Endothelial cell (in vitro differentiated cells): ENCODE measurements at places on chromosomes 7 and 10.

GRCh38 chr10:79402951-79403350 lies 42.5 kb downstream of the ZCCHC24 start:
- DNase-seq: no peak

DNA sequence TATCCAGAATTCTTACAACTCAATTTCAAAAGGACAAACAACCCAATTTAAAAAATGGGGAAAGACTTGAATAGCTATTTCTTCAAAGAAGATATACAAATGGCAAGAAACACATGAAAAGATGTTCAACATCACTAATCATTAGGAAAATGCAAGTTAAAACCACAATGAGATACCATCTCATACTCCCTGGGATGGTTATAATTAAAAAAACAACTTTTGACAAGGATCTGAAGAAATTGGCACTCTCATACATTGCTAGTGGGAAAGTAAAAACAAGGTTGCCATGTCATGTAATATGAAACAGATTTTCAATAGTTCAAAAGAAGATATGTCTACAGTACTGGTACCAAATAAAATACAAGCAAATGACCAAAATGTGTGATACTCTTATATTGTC lies 9.0 kb downstream of the OAT start:
- no peak for DNase-seq

GRCh38 chr10:95282107-95282506 lies 8.7 kb downstream of the PDLIM1 start:
- DNase-seq: no peak

GRCh38 chr10:88995156-88995876 lies 4.7 kb downstream of the FAS start:
- DNase-seq: no peak

GRCh38 chr10:70954381-70955176 lies 66.2 kb upstream of the PCBD1 start:
- DNase-seq: no peak

GRCh38 chr7:3747467-3747866 lies 446.4 kb downstream of the SDK1 start:
- DNase-seq: no peak

GRCh38 chr7:69953136-69954067 lies 355.1 kb downstream of the AUTS2 start:
- DNase-seq: no peak

DNA sequence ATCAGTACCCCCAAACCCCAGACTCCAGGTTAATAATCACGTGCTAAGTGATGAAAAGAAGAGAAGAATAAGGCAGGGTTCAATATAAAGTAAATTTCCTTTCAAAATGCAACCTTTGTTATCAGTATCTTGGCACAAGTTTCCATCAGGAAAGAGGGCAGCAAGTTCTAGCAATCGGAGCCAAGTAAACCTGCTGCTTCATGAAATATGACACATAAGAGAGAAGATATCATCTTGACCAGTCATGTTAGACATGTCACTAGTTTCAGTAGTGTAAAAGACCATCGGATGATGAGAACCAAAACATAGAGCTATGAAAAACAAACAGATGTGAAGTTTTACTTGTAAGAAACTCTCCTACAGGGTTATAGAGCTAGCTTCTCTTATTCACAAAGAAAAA lies 44.0 kb downstream of the AASS start:
- no peak for DNase-seq

DNA sequence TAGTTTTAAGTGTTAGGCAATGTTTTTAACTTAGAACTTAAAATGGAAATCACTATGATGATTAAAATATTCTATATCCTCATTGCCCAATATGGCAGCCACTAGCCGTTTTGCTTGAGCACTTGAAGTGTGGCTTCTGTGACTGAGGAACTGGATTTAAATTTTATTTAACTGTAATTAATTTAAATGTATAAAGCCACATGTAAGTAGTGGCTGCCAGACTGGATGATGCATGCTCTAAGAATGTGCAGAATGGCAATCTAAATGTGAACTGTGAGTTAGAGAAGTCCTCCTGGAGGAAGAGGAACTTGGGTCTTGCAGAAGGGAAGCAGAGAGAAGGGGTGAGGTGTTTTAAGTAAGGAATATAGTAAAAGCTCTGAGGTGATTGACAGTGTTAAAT lies 451.4 kb downstream of the SUGCT start:
- no peak for DNase-seq

DNA sequence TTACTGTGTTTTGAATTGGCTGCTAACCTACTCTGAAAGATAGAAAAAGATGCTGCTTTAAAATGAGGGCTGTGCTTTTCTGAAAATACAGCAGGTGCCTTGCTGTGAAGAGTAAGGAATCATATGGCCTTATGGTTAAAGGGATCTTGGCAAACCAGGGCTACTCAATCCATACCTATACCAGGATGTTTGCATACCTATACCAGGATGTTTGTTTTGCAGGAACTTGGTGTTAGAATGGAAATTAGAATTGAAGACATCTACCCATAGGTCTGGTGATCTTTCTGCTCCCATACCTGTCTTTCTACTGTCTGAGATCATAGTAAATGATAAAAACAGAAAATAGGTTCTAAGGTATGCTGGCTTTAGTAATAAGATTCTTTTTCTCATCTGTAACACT lies 200.2 kb upstream of the C7orf33 start:
- no peak for DNase-seq

DNA sequence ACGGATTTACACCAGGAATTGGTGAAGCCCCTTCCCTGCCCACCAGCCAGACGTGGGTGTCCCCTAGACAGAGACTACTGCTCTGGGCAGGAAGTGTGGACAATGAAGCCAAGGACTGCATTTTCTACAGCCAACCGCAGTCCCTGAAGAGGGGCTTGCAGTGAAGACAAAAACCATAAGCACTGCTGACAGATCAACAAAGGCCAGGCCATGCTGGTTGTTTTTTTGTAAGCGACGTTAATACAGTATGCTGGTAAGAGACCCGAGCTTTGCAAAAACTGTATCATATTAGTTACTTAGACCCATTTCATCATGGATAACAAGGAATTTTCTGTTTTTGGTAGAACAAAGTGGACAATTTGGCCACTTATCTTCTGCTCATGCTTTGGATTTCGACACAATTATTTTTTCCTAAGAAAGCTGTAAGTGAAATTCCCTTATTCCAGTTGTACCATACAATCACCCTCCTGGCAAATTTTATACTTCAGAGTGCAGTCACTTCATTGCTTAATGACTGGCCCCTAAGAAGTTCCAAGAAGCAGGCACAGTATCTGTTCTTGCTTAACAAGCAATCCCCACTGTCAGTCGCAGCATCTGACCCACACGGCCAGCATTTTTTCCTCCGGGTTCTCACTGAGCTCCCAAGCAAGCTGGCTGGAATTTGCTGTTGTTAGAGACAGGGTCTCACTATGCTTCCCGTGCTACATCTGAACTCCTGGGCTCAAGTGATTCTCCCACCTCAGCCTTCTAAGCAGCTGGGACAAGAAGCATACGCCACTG lies 163.5 kb downstream of the PARD3 start:
- no peak for DNase-seq

DNA sequence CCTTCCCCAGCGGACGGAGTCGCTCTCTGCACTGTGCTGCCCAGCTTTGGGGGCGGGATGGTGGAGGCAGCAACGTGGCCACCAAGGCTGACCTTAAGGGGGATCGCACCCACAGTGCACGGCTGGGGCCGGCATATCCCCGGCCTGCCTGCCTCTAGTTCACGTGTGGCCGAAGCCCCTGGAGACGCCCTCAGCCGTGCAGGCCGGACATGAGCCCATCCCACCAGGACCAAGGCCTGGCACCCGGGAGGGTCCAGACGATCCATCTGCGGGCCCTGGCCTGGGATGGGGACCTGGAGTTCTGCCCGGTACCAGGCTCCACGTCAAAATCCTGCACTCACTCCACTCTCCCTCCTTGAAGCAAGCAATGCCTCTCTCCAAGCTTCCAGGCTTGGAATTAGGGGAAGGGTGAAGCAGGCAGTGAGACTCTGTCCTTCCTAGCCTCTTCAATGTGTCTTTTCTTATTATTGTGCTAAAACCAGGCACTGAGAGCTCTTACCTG lies 520.8 kb downstream of the REEP3 start:
- DNase-seq: no peak

DNA sequence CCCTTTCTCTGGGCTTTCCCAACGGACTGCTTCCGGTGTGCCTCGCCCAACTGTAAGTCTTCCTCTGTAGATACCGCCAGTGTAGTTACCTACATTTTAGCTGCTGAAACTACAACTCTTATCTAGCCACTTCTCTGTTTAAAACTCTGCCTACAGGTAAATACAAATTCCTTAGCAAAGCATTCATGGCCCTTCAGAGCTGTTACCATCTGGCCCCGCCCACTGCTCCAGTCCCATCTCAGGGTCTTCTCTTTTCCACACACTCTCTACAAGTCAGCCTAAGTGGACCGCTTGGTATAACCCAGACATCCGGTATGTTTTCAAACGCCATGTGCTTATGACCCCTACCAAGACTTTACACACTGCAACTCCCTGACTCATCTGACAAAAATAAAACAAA lies 41.0 kb upstream of the LAMB4 start:
- DNase-seq: no peak

GRCh38 chr7:20839196-20839735 lies 52.6 kb upstream of the SP8 start:
- no peak for DNase-seq

- DNase-seq: no peak
These were observed 412.9 kb upstream of the NFE2L3 start for GRCh38 chr7:25739143-25739542.

- peak; percentile 67 for DNase-seq
These were observed 11.9 kb upstream of the OPALIN start for GRCh38 chr10:96370584-96371157.

- no peak for DNase-seq
These were observed 80.8 kb downstream of the ALOX5 start for GRCh38 chr10:45454859-45455258.

- DNase-seq: peak; percentile 93
These were observed 2.7 kb downstream of the KCNIP2 start for GRCh38 chr10:101840741-101841453.
